NCI-H1436 treated with DMSO at 0.1 percent for 48 hours (cell line): ENCODE measurements at places on chromosomes 3 and 15.

DNA sequence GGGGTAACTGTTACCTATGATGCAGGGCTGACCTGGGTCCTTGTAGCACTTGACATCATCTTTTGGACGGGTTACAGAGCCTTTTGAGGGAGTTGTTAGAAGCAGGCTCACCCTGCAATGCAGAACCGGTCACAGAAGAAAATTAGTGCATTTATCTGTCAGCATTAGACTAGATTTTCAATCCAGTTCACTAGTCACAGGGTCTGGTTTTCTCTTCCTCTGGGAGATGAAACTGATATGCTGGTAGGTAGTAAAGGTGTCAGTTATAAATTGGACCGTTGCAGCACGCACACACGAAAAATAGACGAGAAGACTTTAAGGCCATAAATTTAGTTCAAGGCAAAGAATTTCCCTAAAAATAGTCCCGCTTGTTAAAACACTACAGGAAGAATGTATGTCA lies 532.3 kb upstream of the ATP11B start:
- DNase-seq: no peak

GRCh38 chr15:26983822-26984221 lies 12.8 kb downstream of the GABRG3 start:
- no peak for DNase-seq

GRCh38 chr3:66702126-66702525 lies 201.3 kb upstream of the LRIG1 start:
- DNase-seq: no peak

- no peak for DNase-seq
Observed at GRCh38 chr15:101458908-101459578, 30.5 kb downstream of the PCSK6 start.

DNA sequence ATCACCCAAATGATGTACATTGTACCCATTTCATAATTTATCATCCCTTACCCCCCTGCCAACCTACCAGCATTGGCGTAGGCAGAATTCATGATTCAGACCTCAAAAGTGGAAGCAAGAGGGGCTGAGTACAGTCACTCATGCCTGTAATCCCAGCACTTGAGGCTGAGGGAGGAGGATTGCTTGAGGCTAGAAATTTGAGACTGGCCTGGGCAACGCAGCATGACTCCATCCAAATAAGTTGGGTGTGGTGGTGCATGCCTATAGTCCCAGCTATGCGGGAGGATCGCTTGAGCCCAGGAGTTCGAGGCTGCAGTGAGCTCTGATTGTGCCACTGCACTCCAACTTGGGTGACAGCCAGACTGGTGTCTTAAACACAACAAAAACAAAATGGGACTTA lies 10.4 kb downstream of the TTC14 start:
- no peak for DNase-seq

DNA sequence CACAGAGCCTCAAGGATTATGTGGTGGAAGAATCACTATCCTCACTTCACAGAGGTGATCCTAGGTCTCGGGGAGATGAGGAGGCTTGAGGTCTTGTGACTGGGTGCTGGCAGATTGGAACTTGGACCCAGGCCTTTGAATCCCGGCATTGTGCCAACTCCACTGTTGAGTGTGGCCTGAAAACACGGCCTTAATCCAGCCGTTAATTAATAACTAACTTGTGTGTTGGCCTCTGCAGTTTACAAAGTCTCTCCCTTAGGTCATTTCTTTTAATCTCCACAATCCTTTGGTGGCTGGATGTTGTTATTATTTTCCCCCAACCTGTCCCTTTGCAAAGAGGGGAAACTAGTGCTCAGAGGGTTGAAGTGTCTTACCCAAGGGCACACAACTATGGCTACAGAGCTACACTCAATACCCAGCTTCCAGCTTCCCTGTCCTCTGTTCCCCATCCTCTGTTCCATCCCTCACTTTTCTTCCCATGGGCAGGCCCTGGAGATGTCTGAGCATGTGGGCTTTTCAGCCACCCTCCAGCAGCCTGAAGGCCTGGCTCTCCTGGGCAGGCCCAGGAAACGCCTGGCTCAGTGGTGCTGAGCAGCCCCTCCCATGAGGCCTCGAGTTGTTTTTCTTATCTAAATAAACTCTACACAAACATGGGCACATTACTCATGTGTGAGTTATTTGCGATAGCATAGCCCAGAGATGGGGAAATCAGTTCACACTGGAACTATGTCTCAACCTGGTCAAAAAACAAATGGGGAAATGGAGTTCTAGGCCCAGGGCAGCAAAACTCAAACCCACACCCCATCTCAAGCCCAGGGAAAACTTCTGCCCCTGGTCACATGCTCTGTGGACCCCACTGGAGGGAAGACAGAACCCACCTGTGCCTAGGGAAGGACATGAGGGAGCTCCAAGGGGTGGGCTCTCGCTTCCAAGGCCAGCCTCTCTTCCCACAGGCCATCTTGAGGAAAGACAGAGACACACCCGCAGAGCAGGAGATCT lies 16.8 kb upstream of the SMAD3 start:
- no peak for DNase-seq

- no peak for DNase-seq
Observed at GRCh38 chr15:41930221-41930866, 36.5 kb upstream of the SPTBN5 start.

GRCh38 chr15:63729115-63729884 lies 104.4 kb downstream of the HERC1 start:
- DNase-seq: no peak

GRCh38 chr15:33064878-33065277 lies 129.6 kb downstream of the FMN1 start:
- DNase-seq: no peak

DNA sequence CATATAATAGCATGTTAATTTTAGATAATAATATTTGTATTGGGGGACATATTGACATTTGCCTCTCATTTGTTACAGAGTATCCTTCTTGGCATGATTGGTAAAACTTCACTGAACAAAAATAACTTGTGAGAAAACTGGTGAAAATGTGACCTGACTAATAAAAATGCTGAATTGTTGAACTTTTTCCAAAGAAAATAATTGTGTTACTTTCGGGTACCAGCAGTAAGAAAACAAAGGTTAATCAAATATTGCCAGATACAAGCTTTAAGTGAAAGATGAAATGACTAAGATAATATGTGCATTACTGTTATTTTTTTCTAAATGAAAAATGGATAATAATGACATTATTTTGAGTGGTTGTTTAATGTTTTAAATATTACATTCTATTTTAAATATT lies 15.2 kb downstream of the SLC12A1 start:
- no peak for DNase-seq

- peak; percentile 87 for DNase-seq
Observed at GRCh38 chr3:134974624-134975023, 179.6 kb downstream of the EPHB1 start.

GRCh38 chr15:91652610-91653207 lies 200.8 kb upstream of the SLCO3A1 start:
- DNase-seq: no peak

- no peak for DNase-seq
Observed at GRCh38 chr3:87975716-87976115, 83.1 kb downstream of the CGGBP1 start.

DNA sequence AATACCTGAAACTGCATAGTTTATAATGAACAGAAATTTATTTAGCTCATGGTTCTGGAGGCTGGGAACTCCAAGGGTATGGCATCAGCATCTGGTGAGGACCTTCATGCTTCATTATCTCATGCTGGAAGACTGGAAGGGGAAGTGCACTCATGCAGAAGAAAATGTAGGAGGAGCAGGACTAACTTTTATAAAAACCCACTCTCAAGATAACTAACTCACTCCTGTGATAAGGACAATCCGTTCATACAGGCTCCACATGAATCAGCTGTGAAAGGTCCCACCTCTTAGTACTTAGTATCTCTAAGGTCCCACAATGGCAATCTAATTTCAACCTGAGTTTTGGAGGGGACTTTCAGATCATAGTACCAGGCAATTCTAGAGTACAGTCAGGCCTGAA lies 33.6 kb upstream of the APH1B start:
- no peak for DNase-seq

- DNase-seq: no peak
Observed at GRCh38 chr3:41701191-41701698, 260.7 kb downstream of the ULK4 start.

- DNase-seq: no peak
Observed at GRCh38 chr3:119594066-119594465, 3.6 kb upstream of the PLA1A start.

DNA sequence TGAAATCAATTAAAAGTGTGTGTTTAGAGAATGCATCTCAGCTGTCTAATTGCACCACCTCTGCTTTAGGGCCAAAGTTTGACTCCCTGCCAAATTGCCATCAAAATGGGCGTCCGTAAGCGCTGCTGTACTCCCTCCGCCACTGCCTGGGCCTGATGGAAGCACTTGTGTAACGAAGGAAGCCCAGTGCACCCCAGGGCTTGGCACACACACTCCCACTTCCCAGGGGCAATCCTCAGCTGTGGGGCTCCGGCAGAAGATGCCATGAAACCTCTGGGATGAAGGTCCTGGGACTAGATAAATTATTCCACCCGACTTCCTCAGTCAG lies 137.8 kb downstream of the RORA start:
- DNase-seq: no peak

DNA sequence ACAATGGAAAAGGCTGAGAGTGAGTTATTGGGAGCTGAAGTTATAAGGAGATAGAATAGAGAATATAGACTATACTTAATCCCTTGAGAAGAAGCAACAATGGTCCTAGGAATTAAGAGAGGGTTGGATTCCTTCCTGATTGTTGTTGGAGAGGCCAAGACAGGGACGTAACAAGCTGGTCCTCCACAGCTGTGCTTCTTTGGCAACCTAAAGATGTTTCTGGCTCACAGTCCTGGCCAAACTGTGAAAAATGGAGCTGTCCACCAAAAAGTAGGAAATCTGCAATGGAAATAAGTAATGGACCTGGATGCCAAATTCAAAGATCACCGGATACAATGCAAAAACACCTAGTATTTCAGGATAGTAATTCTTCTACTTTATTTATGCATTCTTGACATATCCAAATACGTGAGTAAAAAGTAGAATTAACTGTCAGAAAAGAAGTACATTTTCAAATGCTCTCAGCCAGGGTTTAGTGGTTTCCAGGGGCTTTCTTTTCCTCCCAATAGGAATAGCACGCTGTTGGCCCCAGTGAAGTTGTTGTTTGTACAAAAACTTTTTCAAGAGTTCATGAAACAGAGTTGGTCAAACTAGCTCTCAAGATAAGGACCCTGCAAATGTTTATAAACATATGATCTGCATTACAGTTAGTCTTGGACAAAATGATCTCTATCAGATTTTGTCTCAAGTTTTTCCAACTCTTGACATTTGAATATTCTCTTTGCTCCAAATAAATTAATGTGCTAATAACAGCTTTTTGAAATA lies 28.3 kb downstream of the CERS3 start:
- no peak for DNase-seq

DNA sequence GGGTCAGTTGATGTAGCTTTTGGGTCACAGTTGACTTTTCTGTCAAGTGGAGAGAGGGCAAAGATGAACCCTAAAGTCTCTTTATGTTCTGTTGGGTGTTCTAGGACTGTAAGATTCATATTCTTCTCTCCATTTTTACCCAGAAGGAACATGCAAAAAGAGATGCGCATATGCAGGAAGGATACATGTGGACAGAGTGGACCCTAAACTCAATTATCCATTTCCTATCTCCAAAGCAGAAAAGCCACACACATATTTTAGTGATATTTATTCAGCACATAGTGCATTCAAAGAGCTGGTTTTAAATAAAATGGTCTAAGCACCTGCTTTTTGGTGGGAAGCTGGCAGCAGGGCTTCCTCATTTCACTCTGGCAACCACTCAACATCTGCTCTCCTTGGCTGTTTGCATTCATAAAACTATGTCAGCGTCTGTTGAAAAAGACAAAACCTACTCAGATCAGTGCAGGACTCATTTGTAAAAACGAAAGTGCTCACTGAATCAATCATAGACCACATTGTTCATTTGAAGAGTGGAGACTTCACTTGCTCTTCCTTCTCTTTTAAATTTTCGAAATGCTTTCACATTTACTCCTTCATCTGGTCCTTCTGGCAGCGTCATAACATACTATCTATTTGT lies 96.6 kb downstream of the SEMA6D start:
- no peak for DNase-seq

DNA sequence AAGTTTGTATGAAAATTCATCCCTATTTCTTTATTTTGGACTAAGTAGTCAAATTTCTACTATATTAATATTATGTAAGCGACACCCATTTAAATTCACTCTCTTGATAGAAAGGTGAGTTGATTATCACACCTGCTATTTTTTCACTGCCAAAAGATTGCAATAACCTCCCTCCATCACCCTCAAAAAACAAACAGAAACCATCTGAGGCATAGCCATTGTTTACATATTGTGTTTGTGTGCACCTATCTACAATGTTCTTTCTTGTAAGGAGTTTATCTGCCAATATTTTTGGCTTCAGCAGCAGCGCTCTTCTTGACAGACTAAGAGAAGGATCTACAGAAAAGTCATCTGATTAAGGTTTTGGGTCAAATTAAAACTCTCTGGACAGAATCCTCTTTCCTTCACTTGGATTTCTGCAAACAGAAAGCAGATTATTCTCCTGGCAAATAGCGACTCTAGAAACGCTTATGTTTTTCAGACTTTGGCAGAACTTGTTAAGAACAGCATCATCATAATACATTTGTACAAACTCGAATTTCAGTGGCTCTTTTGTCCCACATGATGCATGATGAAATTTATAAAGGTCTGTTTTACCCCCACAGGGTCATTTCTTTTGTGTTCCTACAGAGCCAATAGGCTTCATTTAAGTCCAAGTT lies 48.6 kb downstream of the KCNMB2 start:
- no peak for DNase-seq
